ENCODE measurements at places on chromosomes 6 and 20. TPM values are rescaled to one million over a fixed set of nuclear protein-coding genes. Genes with fewer than 3 reads are reported as not detected.
A peak's percentile ranks its signal among the peaks of the same experiment; 100 is the strongest.

The CD93 gene
- 99.2 TPM for total RNA-seq

The SLX4IP gene
- 4.7 TPM for total RNA-seq

The PRL gene
- not detected for total RNA-seq

The FOXC1 gene
- 109 TPM for total RNA-seq

The HDAC2 gene
- 49.5 TPM for total RNA-seq

DNA sequence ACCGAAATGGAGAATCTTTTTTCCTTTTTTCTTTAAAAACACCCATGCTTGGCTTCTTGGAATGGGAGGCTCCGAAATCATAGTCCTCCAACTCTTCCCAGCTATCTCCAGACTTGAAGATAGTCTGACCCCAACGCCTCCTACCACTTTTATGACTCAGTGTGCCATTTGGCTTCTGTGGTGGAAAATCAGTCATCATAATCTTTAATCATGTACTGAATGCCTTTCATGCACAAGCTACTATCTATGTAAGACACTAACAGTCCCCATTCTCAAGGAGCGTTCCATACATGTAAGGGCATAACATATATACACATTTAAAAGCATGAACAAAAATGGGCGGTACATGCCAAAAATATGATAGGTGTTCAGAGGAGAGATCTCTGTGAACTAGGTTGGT, 44.1 kb downstream of the TMEM14B start:
- H3K4me1 ChIP-seq = no peaks in the 10 kb centered on the region
- no peak overlapping the region for H3K4me3 ChIP-seq
- H3K27me3 ChIP-seq = no peaks in the 10 kb centered on the region
- no peak overlapping the region for H3K27ac ChIP-seq

DNA sequence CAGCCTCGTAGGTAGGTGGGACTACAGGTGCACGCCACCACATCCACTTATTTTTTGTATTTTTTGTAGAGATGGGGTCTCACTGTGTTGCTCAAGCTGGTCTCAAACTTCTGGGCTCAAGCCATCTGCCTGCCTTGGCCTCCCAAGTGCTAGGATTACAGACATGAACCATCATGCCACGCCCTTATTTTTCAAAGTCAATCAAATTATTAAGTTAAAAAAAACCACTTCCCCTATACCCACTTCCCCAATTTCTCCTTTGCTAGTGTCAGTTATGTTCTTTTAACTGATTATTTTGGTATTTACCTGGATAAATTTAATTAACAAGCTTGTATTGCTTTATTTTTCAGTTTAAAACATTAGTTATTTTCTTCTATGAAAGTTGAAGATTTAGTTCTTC, 49.6 kb downstream of the RIOK1 start:
- DNase-seq = no peak
- H3K27me3 ChIP-seq = no peaks in the 10 kb centered on the region

DNA sequence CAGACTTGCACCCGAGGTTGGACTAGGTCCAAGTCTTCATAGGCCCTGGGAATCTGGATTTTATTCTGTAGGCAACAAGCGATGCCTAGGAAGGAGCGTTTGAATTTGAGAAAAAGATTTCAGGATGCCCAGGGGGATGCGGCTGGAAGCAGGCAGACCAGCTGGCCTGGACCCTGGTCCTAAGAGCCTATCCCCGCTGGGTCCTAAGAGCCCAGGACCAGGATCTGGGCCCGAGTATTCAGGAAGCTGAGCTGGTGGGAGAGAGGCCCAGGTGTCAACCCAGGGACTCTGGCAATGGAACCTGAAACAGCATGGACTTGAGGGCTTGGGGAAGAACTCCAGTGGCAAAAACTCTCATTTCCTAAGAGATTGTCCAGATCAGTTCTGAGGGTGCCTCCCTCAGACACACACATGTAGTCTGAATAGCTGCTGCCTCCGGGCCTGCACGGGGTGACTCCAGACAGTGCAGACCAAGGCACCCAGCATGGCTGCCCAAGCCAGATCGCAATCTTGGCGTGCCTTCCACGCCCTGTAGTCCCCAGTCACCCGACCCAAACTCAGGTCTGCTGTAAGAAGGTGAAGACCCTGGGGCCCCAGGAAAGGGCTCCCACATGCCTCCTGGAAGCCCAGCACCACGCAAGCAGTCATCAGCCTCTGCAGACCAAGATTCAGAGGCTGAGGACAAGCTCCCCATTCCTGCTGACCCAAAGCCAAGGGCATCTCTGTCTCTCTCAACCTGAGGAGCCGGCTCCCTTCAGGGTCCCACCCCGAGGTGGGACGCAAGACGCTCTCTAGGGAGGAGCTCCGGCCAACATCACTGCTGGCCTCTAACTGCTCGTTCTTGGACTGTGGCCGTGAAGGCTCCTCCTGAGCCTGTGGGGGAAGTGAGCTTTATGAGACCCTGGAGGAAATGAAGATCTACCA, 34.4 kb downstream of the RRBP1 start:
- H3K4me3 ChIP-seq = no peak overlapping the region
- H3K27me3 ChIP-seq = no peaks in the 10 kb centered on the region
- no peak overlapping the region for H3K27ac ChIP-seq
- no peak for DNase-seq
- H3K4me1 ChIP-seq = peaks cover 25% of the 10 kb centered on the region

DNA sequence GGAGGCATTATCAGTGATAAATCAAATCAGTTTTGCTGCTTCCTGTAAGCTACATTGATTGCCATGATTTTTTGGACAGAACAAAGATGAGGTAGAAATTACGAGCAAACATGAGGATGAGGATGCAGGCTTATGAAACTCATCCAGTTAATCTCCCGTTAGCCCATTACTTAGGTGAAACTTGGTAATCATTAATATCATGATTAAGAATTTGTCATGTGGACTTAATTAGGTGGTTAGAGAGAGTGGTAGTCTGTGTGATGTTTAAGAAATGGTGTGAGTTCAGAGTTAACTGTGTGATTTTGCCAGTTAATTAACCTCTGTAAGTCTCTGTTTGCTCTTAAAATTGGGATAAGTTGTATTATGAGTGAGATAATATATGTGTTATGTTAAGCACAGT, 62.0 kb downstream of the TSPYL4 start:
- no peak overlapping the region for H3K4me3 ChIP-seq
- peaks cover 14% of the 10 kb centered on the region for H3K4me1 ChIP-seq
- H3K36me3 ChIP-seq = no peaks in the 10 kb centered on the region

GRCh38 chr20:2745060-2745910, 52.7 kb downstream of the EBF4 start:
- no peak overlapping the region for H3K4me3 ChIP-seq
- H3K4me1 ChIP-seq = peaks cover under 1% of the 10 kb centered on the region
- H3K27me3 ChIP-seq = no peaks in the 10 kb centered on the region
- H3K36me3 ChIP-seq = no peaks in the 10 kb centered on the region
- no peak overlapping the region for H3K27ac ChIP-seq

DNA sequence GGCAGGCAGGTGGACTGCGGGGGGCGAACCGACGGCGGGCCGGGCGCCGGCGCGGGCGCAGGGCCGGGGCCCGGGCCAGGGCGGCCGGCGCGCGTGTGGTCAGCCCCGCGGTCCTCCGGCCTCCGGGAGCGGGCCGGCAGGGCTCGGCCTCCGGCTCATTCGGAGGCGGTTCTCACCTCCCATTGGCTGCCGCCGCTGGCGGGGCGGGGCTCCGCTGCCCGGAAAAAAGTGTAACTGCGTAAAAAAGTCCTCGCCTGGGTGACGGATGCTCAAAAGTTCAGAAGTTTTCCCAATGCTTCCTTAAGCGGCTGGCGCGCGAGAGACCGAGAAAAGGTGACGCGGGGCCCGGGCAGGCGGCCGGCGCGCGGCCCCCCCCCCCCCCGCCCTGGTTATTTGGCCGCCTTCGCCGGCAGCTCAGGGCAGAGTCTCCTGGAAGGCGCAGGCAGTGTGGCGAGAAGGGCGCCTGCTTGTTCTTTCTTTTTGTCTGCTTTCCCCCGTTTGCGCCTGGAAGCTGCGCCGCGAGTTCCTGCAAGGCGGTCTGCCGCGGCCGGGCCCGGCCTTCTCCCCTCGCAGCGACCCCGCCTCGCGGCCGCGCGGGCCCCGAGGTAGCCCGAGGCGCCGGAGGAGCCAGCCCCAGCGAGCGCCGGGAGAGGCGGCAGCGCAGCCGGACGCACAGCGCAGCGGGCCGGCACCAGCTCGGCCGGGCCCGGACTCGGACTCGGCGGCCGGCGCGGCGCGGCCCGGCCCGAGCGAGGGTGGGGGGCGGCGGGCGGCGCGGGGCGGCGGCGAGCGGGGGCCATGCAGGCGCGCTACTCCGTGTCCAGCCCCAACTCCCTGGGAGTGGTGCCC, at the start of gene FOXC1:
Gene FOXC1, plus strand, starts transcription at position 268 of the 849 bp plus-strand sequence. Its CDS starts 531 bp downstream, at position 799.
- peak within 1 kb of the TSS; percentile 88 for H3K4me3 ChIP-seq
- peak within 1 kb of the TSS; percentile 98 for H3K27ac ChIP-seq
- no peaks in the 10 kb centered on the region for H3K27me3 ChIP-seq
- H3K4me1 ChIP-seq = peaks cover 5% of the 10 kb centered on the region
- H3K36me3 ChIP-seq = peaks cover 26% of the 10 kb centered on the region

GRCh38 chr6:183668-184067, 108.6 kb upstream of the DUSP22 start:
- H3K4me1 ChIP-seq = no peaks in the 10 kb centered on the region
- no peak overlapping the region for H3K27ac ChIP-seq
- no peak for DNase-seq
- H3K36me3 ChIP-seq = no peaks in the 10 kb centered on the region
- no peak overlapping the region for H3K4me3 ChIP-seq
- no peaks in the 10 kb centered on the region for H3K27me3 ChIP-seq

- no peaks in the 10 kb centered on the region for H3K36me3 ChIP-seq
- H3K4me3 ChIP-seq = no peak overlapping the region
- no peaks in the 10 kb centered on the region for H3K4me1 ChIP-seq
- DNase-seq = no peak
- no peak overlapping the region for H3K27ac ChIP-seq
Measured at GRCh38 chr6:50102676-50103075, 52.9 kb upstream of the DEFB112 start.

DNA sequence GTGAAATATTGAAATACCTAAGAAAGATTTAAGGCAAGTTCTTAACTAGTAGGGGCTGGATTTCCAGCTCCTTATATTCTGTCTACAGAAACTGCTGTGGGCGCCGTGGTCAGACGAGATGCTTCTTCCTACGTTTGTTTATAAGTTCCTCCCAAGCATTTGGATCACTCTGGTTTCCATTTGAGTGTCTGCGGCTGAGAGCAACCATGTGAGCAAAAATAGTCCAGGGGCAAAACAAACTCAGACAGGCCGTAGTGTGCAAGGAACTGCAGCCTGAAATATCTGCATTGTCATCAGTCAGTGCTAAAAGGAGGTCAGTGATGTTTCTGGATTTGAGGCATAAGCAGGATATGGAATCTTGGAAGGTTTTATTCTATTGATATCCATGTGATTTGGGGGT, 485.9 kb upstream of the JAG1 start:
- no peak overlapping the region for H3K4me3 ChIP-seq
- peak overlapping the region; percentile 45 for H3K27ac ChIP-seq
- DNase-seq = no peak
- no peaks in the 10 kb centered on the region for H3K27me3 ChIP-seq
- peaks cover 13% of the 10 kb centered on the region for H3K4me1 ChIP-seq

DNA sequence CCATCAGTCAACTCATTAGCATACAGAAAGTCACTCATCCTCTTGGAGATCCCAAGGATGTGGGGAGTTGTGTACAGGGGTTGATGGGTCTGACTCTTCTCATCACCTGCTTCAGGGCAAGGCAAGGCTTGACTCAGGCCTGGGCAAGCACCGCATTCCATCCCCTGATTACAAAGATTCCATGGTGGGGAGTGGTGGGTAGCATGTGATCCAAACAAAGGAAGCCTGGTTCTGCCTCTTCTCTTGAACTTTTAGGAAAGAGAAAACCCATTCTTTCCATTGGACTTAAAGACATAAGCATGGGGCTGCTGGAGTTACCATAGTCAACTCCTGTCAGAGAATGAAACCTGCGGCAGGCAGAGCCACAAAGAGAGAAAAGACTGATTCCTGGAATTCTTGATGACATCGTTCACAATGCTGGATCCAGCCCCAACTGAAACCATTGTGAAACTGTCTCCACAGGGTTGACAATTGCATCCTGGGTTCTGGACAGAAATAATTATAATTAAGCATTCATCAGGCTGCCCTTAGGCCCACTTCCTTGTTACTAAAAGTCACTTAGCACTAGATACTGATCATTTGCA, 235.8 kb upstream of the KCNG1 start:
- H3K4me3 ChIP-seq = no peak overlapping the region
- no peak for DNase-seq
- no peaks in the 10 kb centered on the region for H3K36me3 ChIP-seq
- no peak overlapping the region for H3K27ac ChIP-seq
- H3K27me3 ChIP-seq = no peaks in the 10 kb centered on the region

DNA sequence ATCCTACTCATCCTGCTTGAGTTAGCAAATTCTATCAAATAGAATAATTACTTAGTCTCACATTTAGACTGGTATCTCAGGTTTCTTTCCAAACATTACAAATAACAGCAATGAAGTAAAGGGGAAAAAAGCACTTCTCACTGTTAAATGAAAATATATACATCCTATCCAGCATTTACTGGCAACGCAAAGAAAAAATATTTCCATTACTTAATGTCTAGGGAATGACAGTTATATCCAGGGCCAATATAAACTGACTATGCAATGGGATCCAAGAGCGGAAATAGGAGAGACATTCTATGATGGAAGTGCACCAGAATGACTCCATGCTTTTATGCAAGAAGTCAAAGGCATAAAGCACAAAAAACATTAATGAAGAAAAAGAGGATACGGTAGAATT, 60.3 kb downstream of the ME1 start:
- H3K4me1 ChIP-seq = peaks cover 37% of the 10 kb centered on the region
- no peak overlapping the region for H3K27ac ChIP-seq
- DNase-seq = no peak
- H3K27me3 ChIP-seq = no peaks in the 10 kb centered on the region
- H3K36me3 ChIP-seq = no peaks in the 10 kb centered on the region

- H3K36me3 ChIP-seq = no peaks in the 10 kb centered on the region
- H3K4me1 ChIP-seq = peaks cover 35% of the 10 kb centered on the region
- no peak overlapping the region for H3K4me3 ChIP-seq
- DNase-seq = no peak
Measured at GRCh38 chr6:13400772-13401171, 72.4 kb upstream of the TBC1D7 start.

- no peak for DNase-seq
- no peaks in the 10 kb centered on the region for H3K36me3 ChIP-seq
- peaks cover 14% of the 10 kb centered on the region for H3K4me1 ChIP-seq
- H3K4me3 ChIP-seq = no peak overlapping the region
- no peaks in the 10 kb centered on the region for H3K27me3 ChIP-seq
- H3K27ac ChIP-seq = no peak overlapping the region
Measured at GRCh38 chr20:47764154-47764733, 21.0 kb downstream of the SULF2 start.

DNA sequence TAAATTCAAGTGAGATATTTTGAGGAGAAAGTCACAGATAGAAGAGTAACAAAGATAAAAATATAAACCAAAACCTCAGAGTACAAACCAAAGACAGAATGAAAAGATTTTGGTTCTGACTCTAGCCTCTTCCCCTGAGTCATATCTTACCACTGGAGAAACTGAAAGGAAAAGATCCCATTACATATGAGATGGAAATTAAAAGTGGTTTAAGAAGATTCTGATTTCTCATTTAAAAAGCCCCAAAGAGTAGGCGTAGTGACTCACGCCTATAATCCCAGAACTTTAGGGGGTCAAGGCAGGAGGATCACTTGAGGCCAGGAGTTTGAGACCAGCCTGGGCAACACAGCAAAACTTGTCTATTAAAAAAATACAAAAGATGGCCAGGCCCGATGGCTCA, 30.6 kb downstream of the SPINT4 start:
- no peak overlapping the region for H3K4me3 ChIP-seq
- no peaks in the 10 kb centered on the region for H3K27me3 ChIP-seq
- H3K4me1 ChIP-seq = no peaks in the 10 kb centered on the region
- no peaks in the 10 kb centered on the region for H3K36me3 ChIP-seq
- DNase-seq = no peak

- no peak overlapping the region for H3K4me3 ChIP-seq
- H3K36me3 ChIP-seq = peaks cover 15% of the 10 kb centered on the region
- H3K27ac ChIP-seq = no peak overlapping the region
- DNase-seq = no peak
Measured at GRCh38 chr6:158452191-158452590, 107.7 kb upstream of the TMEM181 start.

Measured in thoracic aorta (tissue), 2 donors.